ENCODE measurements at places on chromosomes 1 and 21.

GRCh38 chr1:206925106-206925736, 3.5 kb upstream of the FCMR start:
- peak; percentile 82 for DNase-seq

DNA sequence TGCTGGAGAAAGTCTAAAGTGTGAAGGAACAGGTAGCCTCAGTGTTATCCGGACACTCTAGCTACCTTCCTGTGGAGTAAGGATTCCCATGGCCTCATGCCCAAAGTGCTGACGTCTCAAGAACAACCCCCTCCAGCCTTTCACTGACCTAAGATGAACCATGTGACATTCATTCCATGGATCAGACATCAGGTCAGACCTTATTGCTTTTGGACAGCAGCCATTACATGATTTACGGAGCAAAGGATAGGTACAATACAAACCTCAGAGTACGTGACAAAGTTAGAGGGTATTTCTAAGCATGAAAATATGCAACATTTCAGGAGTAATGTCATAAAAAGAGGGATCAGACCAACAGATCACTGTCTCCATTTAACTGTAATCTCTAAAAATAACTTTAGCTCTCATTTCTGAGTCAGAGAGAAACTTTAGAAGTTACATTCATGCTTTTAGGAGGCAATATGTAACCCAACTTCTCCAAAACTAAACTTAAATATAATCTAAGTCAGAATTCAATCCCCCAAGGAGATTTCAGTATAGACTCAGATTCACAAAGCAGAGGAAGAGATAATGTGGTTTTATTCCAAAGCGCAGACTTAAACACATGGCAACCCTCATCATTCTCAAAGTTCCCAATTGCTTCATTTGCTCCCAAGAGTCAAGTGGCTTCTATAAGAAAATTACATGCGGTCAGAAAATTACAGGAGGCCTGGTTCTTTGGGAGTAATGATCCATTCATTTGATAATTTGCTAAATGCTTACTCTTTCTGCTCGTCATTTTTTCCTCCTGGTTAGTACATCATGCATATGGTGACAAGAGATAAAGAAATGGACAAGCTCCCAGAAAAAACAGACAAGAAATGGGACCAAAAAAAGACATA, 280.4 kb downstream of the SETD4 start:
- DNase-seq = no peak

GRCh38 chr1:19955534-19956170, 23.8 kb downstream of the PLA2G2A start:
- no peak for DNase-seq

GRCh38 chr1:117618450-117619122, 12.7 kb downstream of the TENT5C start:
- DNase-seq = no peak

Data from activated CD4-positive, alpha-beta memory T cell treated with anti-CD3 and anti-CD28 coated beads for 36 hours (primary cell).